ENCODE measurements at places on chromosomes 1 and 21.

DNA sequence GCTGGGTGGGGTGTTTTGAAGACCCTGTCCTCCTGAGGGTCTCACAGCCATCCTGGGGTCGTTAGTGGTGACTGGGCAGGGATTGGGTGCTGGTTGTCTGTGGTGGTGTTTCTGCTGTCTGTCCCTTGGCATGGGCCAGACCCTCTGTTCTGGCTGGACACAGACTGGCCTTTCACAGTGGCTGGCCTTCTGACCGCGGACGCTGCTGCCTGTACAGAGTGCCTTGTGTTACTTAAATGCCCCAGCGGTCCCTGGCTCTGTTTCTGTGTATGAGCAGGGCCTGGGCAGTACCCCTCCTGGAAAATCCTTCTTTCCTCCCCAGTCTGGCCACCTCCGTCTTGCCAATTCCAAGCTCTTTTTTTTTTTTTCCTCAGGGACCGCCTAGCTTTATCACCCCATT is 50.9 kb downstream of the SH3BGR start:
- DNase-seq, result no peak

DNA sequence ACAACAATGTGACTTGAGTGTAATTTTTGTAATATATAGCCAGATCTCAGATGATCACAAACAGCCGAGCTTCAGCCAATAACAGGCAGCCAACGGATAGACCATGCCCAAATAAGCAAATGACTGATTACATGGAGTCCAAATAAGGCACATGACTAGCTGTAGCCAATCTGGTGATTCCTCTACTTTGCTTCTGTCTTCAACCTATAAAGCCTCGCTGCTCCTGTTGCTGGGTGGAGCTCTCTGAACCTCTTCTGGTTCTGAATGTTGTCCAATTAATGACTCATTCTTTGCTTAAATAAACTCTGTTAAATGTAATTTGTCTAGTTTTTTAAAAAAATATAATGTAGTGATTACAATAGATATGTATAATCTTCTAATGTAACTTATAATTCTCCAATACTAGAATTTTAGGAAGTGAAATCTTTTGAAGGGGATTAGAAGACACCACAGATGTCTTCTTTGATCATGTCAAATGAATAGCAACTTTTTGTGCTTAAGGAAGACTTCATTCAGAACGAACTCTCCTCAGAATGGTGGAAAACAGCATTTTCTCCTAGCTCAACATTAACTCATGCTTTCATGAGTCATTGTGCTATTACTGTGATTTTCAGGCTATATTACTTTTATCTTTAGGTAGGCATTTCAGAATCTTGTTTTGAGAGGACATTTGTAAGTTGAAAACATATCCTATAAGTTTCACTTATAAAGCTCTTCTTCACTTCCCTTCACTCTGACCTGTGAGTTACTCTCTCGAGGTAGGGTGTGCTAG is 857.8 kb upstream of the B3GALT2 start:
- DNase-seq, result no peak

DNA sequence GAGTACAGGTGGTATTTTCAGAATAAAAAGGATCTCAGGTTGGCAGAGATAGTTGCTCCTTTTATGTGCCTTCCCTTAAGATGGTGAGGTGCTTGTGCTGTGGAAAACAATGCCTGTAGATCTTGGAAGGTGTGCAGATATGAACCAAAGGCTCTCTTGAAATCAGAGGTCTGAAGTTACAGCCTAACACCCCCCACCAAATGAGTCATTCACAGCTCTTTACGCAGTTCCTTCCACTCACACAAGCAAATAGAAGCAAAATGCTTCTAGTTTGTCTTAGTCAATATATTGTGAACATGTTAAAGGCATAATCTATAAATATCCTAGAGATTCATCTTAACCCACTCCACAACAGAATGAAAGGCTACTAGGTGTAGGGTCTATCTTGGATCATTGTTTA is 128.9 kb upstream of the NR5A2 start:
- DNase-seq, result no peak

- no peak for DNase-seq
Observed at GRCh38 chr1:119364640-119365039, 3.9 kb upstream of the HAO2 start.

- peak; percentile 76 for DNase-seq
Observed at GRCh38 chr1:153946622-153947241, at the start of gene DENND4B. Gene DENND4B (minus strand): TSS chr1:153946718. CDS start chr1:153944374, 2,344 bp downstream.

GRCh38 chr1:43382027-43382779 is 7.4 kb downstream of the MED8 start:
- DNase-seq, result no peak

GRCh38 chr1:66300972-66301451 is 232.9 kb upstream of the SGIP1 start:
- peak; percentile 37 for DNase-seq

DNA sequence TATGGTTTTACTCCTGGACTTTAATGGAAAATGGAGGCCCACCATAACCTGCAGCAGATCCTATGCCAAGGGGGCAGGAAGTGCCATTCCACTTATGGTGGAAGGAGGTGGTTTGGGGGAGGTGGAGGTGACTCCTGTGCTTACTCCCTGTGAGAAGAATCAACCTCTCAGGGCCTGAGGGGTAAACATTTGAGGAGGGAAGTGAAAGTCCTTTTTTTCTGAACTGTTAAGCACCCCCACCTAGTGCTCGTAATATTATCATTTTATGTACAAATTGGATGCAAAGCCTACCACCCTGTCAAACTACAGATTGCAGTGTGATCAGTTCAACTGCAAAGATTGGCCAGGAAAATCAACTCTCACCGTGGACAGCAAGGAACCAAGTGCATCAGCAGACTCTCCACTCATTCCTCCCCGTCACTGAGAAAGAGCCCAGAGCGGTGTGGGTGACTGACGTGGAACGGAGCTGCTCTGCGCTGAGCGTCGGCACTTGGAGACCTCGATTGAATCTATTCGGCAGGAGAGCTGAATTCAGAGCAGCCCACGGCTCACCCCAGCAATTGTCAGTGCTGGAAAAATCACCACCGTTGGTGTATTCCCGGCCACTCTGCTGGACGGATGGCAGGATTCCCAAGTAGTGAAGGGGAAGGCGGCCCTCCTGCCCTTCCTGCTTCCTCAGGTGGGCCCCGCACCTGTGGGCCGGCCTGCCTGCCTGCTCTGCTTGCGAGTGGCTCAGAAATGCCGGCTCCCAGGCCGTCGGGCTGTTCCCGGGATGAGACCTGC is 46.8 kb upstream of the COX20 start:
- DNase-seq, result no peak

GRCh38 chr1:147725685-147726084 is 34.7 kb downstream of the GJA5 start:
- DNase-seq, result no peak

GRCh38 chr1:66413838-66414175 is 120.1 kb upstream of the SGIP1 start:
- no peak for DNase-seq

DNA sequence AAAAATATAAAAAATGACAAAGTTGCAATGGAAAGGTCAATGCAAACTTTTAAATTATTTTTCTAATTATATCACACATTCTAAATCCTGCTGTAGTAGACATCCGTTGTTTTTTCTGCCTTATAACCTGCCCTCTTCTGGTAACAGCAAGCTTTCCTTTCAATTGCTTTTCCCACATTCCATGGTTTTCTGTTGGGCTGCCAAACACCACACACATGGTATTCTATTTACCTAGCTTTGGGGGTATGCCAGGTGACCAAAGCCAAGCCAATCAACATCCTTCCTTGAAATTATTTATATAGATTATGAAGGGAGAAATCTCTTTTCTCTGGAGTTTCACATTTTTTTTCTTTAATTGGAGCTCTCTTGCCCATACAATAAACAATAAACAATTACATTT is 3.4 kb upstream of the LAMC1 start:
- DNase-seq, result no peak

GRCh38 chr1:46613661-46614603 is 2.7 kb downstream of the MOB3C start:
- peak; percentile 41 for DNase-seq

- DNase-seq, result no peak
Observed at GRCh38 chr1:29860056-29860455, 623.7 kb downstream of the PTPRU start.

GRCh38 chr1:26853156-26853555 is 9.8 kb upstream of the SFN start:
- peak; percentile 84 for DNase-seq

DNA sequence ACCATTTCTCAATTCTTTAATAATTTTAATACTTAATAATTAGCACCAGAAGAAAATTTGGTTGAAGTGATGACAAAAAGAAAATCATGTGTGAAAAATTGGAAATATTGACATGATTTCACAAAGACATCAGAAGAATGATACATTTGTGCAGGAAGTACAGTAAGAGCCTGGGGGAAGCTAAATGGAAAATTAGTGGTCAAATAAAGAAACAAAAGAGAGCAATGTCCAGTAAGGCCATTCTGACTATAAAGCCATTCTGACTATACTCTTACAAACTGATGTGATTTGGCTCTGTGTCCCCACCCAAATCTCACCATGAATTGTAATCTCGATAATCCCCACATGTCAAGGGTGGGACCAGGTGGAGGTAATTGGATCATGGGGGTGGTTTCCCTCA is 48.6 kb upstream of the KCNE1 start:
- no peak for DNase-seq

GRCh38 chr1:161792740-161793139 is 26.6 kb downstream of the ATF6 start:
- DNase-seq, result no peak

DNA sequence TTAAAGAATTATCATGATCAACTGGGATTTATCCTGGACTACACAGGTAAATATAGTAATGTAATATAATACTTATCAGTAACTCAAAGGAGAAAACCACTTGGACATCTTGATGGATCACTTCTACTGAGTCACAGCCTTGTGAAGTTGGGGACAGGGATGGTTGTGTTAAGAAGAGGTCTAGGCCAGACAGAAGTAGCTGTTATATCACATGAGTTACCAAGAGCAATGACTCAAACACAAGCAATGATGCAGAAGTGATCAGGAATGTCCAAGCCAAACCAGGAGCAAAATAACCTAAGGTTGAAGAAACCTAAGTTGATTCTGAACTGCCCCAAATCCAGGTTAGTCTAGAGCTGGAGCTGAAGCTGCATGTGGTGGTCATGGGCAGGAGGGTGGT is 424.5 kb upstream of the DAB1 start:
- no peak for DNase-seq

DNA sequence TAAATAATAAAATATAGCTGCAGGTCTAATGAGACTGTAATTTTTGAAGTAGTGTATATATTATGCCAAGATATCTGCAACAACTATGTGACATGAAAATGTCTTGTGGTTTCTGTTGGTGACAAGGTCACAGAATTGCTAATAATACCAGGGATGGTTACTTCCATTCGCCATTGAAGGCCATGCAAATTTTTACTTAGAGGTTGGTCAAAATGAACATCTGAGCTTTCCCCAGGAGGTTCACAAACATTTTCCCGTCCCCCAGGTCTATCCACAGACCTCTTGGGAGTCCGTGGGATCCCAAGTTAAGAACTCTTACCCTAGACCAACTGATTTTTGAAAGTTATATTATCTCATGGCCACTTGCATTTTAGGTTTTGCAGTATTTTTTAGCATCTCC is 62.7 kb downstream of the BCL9 start:
- no peak for DNase-seq

DNA sequence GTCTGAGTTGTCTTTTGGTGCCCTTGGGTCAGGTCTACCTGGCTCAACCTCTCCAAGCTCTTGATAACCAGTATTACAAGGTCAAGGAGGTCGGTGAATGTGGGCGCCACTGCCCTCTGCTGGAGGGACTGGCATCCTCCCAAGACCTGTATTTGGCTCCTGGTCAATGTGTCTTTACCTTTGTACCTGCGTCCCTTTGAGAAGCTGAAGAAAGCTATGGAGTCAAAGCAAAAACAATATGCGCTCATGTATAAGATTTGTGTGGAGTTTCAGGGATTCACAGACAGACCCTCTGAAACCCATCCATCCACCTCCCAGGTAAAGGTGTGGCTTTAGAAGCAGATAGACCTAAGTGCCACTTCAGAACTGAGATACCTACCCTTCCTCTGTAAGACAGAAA is 61.8 kb upstream of the NBL1 start:
- DNase-seq, result peak; percentile 89
